ENCODE measurements at places on chromosomes 3 and 15.

GRCh38 chr3:176692966-176693785 lies 504.1 kb downstream of the TBL1XR1 start:
- no peak for DNase-seq

GRCh38 chr3:181327349-181327748 lies 337.8 kb upstream of the DNAJC19 start:
- no peak for DNase-seq

DNA sequence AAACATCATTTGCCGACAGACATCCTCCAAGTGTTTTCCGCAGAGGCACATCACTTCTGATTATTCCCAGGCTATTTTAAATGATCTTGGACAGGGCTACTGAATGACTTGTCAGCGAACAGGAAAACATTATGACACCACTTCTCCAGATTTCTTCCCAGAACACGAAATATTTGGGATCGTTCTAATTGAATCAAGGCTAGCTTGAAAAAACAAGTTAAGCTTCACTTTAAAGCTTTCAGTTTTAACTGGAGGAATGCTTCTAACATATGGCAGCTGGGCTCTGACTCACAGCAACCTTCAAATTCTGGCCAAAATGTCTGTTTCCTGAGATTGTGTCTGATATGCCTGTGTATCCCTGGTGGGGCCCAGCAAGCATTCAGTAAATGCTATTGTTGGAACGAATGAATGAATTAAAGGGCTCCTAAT lies 127.0 kb upstream of the ICE2 start:
- DNase-seq: no peak

- DNase-seq: no peak
Observed at GRCh38 chr3:125634336-125634950, 39.1 kb upstream of the OSBPL11 start.

DNA sequence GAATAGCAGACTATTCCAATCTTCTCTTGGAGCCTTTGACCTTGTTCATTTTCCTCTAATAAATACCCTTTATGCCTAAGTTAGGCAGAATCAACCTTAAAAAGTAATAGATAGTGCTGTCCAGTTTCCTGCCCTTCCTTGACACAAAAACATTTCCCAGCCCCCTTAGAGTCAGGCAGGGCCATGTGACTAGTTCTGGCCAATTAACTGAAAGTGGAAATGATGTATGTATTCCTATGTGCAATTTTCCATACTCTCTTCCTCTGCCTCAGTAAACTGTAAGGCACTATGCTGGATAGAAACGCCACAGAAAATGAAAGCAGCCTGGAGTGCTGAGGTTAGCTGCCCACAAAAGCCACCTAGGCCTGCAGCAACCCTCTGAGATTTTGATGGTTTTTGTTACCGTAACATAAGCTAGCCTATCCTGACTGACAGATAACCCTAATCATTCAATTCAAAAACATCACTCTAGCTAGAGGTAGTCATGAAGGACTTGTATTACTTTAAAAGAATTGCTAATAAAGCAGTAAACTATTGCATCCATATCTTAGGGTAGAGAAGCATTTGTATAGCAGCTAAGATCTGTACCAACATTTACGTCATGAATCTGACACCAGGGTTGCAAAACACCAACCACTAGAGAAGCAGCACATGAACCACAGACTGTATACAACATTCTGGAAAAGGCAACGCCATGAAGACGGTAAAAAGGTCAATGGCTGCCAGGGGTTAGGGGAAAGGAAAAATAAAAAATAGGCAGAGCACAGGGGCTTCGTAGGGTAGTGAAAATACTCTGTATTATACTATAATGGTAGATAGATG lies 112.9 kb downstream of the ULK4 start:
- no peak for DNase-seq

DNA sequence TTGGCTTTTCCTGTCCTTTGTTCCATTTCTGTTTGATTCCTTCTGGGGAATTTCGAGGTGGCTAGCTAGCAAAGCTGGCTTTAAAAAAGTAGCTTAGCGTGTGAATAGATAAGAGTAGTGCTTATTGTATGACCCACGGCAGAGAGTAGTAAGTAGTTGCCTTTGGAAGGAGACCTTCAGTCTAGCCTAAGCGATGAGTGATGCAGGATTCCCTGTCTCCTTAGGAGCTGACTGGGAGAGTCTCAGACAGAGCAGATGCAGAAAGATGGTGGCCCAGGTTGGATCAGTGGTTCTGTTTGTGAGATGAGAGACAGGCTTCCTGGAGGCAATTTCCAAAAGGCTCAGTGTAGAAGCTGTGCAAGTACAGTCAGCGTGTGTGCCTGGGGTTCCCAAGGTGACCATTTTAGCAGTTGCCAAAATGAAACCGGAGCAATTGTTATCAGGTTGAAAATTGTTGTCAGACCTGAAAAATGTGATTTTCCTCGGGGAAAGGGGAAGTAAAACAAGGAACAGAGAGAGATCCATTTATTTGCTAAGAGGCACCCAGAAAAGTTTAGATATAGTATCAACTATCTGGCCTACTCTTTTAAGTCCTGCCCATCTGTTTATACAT lies 681 bp upstream of the IL5RA start:
- DNase-seq: no peak

DNA sequence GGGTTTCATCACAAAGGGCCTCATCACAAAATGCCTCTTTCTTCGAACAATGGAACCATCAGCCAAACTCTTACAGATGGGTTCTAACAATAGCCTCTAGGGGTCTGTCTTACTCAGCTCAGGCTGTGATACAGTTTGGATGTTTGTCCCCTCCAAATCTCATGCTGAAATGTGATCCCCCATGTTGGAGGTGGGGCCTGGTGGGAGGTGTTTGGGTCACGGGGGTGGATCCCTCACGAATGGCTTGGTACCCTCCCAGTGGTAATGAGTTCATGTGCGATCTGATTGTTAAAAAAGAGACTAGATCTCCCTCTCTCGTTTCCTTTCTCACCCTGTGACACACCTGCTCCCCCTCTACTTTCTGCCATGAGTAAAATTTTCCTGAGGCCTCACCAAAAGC lies 47.9 kb upstream of the LIPC start:
- DNase-seq: no peak

DNA sequence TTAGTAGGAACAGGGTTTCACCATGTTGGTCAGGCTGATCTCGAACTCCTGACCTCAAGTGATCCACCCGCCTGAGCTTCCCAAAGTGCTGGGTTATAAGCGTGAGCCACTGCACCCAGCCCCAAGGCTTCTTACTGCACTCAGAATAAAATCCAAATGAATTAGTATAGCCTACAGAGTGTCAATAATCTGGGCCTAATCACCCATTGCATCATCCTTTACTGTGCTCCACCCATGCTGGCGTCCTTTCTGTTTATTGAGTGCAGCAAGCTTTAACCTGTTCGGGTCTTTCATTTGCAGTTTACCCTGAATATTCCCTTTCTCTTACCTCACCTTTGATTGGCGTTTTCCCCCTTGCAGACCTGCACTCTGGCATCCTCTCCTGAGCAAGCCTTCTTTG lies 77.7 kb downstream of the CEP63 start:
- no peak for DNase-seq

- DNase-seq: no peak
Observed at GRCh38 chr3:157999246-157999645, 107.0 kb downstream of the SHOX2 start.

DNA sequence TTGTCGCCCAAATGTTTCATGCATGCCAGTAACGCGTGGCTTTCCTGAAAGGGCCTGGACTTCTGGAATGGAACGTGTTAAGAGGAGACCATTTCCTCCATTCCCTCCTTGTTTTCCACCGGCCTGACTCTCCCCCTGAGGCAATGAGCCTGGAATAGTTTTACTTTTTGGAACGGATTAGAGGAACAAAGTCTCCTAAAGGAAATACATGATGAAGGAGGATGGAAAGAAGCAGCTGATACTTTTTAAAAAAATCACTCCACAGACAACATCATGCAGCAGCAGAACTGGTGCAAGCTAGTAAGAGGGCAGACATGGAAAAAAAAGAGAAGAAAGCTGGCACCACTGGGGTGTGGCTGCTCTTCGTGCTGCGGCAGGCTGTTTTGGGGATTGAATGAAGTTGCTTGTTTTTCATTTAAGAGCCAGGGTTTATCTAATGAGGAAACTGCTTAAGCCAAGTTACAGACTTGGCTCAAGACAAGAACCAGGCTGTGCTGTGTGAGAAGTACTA lies 3.6 kb upstream of the KBTBD12 start:
- DNase-seq: no peak

GRCh38 chr3:150222691-150223489 lies 185.2 kb upstream of the TSC22D2 start:
- no peak for DNase-seq

DNA sequence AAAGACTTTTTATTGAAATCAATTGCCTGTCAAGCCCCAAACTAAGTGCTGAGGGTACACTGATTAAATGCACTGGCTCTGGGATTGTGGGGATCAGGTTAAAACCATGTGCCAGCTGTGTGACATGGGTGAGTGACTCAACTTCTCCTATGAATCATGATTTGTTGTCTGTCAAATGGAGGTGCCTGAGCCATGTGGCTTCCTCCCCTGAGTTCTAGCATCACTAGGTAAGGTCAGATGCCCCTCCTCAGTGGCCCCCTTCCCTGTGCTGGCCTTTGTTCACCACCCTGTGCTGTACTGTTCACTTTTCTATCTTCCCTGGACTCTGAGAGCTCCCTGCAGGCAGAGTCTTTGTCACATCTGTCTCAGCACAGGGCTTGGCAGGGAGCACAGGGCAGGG lies 43.6 kb upstream of the ATP2B2 start:
- no peak for DNase-seq

- no peak for DNase-seq
Observed at GRCh38 chr3:162538491-162538890, 1041.9 kb downstream of the OTOL1 start.

GRCh38 chr15:80418892-80419537 lies 14.8 kb downstream of the ARNT2 start:
- DNase-seq: no peak

- DNase-seq: no peak
Observed at GRCh38 chr3:190266913-190267290, 55.3 kb downstream of the CLDN1 start.

GRCh38 chr15:80127911-80128310 lies 24.9 kb upstream of the FAH start:
- no peak for DNase-seq

DNA sequence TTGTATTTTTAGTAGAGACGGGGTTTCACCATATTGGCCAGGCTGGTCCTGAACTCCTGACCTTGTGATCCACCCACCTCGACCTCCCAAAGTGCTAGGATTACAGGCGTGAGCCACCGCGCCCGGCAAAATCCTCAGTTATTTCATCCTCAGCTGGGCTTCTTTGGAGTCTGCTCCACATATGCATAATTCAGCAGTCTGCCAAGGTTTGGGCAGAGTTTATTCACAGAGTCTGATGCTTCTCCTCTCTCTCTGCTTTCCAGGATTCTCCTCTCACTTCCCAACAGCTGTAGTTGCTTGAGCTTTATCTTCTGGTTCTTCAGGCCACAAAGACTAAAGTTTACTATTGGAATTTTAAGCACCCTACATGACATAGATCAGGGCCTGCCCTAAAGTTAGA lies 8.2 kb downstream of the ZNF106 start:
- no peak for DNase-seq

- DNase-seq: no peak
Observed at GRCh38 chr3:197352382-197352781, 54.0 kb upstream of the DLG1 start.

DNA sequence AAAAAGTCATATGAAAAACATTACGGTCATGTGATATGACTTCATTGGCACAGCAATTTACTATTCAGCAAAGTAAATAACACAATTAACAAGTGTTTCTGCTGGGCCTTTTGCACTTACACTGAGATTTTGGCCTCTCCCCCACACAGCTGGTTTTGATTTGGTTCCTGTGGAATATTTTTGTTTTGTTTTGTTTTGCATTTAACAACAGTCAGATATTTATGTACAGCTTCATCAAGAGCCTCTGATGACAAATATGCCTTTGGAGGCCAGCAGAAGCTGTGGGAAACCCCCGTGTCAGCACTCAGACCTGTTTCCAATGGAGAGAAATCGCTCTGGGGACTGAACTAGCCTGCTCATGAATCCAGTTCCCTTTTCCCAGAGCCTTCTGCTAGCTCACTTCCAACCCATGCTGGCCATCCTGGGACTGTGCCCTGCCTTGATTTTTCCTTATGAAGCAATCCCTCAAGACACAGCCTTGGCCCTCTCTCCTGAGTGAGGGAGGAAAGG lies 161.9 kb downstream of the ATG7 start:
- DNase-seq: no peak

DNA sequence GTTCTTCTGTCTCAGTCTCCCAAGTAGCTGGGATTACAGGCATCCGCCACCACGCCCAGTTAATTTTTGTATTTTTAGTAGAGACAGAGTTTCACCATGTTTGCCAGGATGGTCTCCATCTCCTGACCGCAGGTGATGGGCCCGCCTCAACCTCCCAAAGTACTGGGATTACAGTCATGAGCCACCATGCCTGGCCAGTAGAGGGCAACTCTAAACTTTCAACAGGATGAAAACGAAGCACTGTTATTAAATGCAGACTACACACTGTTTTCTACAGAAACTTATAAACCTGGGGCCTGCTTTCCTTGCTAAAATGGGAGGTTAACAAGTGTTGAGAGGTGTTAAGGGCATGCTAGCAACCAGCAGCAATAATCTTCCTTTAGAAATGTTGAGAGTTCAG lies 7.6 kb downstream of the ARPC4 start:
- no peak for DNase-seq

GRCh38 chr15:85027033-85027380 lies 45.4 kb downstream of the PDE8A start:
- DNase-seq: no peak

- no peak for DNase-seq
Observed at GRCh38 chr3:81716870-81717509, 44.5 kb downstream of the GBE1 start.

- DNase-seq: no peak
Observed at GRCh38 chr15:60021589-60022378, 17.7 kb downstream of the FOXB1 start.

GRCh38 chr3:42686832-42687650 lies 1.7 kb downstream of the KLHL40 start:
- DNase-seq: no peak

GRCh38 chr3:88003115-88003755 lies 55.6 kb downstream of the CGGBP1 start:
- DNase-seq: no peak

DNA sequence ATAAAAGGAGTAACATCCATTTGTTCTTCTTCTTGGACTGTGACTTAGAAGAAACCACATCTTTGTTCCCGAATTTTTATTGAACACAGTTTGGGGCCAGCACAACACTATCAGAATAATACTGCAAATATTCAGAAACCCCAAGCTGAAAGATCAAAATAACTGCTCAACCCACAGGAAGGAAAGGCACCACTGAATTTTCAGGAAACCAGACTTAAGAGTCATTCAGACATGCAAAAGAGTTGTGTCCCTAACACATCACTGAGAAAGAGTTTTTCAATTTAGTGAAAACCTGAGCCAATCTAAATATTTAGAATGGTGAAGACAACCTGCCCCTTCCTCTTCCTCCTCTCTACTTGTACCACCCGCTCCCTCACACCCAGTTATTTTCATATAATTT lies 295.0 kb upstream of the RORA start:
- DNase-seq: no peak

GRCh38 chr3:127013758-127014535 lies 31.0 kb downstream of the PLXNA1 start:
- no peak for DNase-seq
